ENCODE measurements at places on chromosomes 13 and 19.

DNA sequence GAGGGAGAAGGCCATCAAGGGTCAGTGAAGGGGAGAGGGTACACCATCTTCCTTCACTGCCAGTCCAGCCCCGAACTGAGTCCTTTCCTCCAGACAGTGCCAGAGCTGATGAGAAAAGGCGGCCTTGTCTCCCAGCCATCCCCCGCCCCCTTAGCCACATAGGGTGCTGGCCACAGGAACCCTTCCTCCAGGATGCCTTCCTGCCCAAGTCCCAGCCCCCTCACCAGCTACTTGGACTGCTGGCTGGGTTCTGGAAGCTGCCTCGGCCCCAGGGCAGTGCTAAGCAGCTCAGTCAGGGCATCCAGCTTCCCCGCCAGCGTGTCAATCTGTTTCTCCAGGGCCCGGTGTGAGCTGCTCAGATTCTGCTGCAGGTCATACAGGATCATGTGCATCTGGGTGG lies 12.6 kb upstream of the SMG9 start:
- DNase-seq = no peak

- no peak for DNase-seq
Measured at GRCh38 chr19:18429717-18430416, 8.1 kb downstream of the ISYNA1 start.

DNA sequence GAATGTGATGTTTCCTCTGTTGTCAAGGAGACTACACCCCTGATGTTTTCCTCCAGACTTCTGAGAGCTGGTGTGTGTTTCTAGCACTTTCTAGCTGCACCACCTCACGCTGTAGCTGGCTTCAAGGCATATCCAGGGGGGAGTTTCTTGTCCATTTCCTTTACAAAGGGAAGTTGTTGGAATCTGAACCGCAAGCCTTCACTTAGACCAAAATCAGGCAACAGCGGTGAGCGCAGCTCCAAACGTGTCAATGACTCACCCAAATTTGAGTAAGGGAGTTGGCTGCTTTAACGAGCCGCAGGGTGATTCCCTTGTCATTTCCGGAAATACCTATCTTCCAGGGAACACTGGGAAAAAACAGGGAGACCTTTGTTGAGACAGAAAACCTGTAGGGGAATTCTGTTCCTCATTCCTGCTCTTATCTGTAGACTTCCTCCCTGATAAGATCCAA lies 2.5 kb downstream of the LDLR start:
- no peak for DNase-seq

- no peak for DNase-seq
Measured at GRCh38 chr13:71219698-71220415, 647.1 kb downstream of the DACH1 start.

DNA sequence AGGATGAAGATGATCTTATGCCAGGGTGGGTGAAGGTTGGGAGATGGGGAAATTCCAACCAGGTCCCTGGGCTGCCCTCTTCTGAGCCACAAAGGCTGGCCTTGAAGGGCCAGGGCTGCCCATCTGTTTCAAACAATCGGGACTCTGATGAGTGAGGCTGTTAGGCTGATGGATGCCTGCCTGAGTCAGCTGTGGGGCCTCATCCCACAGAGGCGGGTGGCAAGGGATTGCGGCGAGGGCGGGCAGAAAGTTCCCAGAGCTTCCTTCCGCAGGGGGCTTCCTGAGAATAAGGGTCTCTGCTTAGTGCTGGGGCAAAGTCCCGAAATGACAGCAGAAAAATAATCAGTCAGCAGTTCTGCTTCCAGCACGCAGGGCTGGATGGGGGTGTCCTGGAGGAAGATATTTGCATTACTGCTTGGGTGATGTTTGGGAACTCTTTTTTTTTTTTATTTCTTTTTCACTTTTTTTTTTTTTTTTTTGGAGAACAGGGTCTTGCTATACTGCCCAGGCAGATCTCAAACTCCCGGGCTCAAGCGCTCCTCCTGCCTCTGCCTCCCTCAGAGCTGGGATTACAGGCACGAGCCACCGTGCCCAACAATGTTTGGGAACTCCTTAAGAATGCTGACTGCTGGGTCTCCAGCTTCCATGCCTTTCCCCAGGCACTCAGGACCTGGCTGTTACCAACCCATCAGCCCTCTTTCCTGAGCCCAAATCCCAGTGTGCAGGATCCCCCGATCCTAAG lies 14.1 kb downstream of the SH3GL1 start:
- DNase-seq = peak; percentile 30

DNA sequence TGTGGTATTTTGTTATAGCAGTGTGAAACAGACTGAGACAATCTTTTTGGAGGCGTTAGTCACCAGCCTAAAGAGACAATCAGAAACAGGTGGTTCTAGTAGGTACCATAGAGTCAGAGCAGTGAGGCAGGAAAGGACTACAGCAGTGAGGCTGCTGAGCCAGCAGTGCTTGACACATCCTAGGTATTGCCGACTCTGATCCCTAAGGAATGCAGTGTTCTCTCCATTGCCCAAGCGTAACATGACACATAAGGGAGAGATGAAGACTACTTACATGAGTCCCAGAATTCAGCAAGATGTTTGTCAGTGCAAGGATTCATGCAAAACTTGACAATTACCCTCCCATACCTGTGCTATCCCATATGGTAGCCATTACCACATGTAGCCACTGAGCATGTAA lies 62.4 kb upstream of the XPO4 start:
- DNase-seq = no peak

DNA sequence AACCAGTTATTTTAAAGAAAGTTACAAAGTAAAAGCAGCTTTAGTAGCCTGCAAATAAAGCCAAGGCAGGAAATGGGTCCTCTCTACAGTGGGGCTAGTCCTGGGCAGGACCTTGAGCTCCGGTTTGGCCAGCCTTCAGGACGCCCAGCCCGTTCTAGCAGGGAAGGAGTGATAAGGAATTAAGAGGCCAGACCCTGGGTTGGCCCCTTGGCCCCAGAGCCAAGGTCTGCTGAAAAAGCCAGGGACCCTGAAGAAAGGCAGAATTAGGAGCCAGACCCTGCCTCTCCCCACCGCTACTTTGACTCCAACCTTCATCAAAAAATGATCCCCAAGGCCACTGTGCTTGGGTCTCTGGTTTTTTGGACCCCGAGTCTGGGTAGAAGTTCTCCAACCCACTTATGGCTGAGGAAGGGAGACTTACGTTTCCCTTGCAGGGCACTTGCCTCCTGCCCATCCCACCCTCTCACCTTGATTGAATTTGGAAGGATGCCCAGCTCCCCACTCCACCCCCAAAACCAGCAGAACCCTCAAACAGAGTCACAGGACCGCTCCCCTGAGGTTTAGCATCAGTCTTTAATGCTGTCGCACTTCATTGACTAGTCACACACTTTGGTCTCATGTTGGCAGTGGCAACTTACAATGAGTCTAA lies 3.9 kb downstream of the DNAJB1 start:
- DNase-seq = no peak

GRCh38 chr13:85864963-85865530 lies 65.8 kb upstream of the SLITRK6 start:
- DNase-seq = no peak

DNA sequence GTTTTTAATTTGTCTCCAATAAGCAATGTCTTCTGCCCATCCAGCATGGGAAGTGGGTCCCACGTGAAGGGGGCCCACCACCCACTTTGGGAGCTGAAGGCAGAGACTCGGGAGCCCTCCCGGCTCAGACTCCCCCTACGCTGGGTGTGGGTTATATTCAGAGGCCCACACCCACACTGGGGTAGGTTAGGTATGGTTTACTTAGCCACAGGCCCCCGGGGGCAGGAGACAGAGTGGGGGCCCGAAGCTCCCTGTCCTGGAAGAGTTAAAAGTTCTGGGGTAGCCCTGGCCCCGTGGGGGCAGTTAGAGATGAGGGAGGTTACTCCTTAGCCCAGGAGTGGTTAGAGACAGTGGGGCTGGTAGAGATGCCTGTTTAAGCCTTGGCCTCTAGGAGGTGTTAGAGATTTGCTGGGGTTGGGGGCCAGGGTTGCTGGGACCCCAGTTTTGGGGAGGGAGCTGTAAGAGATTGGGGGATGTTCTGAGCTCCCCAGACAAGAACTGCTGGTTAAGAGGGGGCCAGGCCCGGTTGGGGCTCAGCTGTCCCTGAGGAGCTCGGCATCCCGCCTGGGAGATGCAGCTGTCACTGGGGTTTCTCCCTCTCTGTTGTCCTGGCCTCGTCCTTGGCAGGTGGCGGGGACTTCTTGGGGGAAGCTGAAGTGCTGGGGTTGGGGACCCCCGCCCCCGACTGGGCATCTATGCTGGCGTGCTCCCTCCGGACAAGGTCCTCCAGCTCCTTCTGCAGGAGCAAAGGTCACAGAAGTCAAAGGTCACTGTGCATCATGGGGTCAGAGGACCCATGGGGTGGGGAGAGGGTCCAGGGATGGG lies 712 bp upstream of the RINL start:
- peak; percentile 83 for DNase-seq

GRCh38 chr13:98180092-98180491 lies 3.0 kb upstream of the RNF113B start:
- DNase-seq = no peak

GRCh38 chr13:94640721-94641120 lies 39.1 kb downstream of the GPR180 start:
- no peak for DNase-seq

DNA sequence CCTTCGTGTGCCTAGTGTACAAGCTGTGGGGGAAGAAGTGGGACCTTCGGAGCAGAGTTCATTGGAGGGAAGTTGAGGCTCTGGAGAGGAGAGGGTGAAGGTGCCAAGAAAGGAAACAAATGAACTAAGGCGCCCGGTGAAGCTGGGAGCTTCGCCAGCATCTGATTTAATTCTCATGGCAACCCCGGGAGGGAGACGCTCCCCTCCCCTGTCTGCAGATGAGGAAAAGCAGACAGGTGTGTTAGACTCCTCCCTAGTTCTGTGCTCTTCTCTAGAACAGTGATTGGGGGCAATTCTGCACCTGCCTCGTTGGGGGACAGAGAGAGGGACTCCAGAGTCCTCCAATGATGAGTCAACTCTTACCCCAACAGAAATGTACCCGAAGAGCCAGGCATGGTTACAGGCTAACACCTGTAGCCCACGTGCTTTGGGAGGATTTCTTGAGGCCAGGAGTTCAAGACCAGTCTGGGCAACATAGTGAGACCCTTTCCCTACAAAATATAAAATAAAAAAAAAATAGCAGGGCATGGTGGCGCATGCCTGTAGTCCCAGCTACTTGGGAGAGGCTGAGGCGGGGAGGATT lies 4.2 kb downstream of the SSC5D start:
- DNase-seq = peak; percentile 50

GRCh38 chr19:34432797-34433196 lies 4.6 kb downstream of the UBA2 start:
- DNase-seq = no peak

DNA sequence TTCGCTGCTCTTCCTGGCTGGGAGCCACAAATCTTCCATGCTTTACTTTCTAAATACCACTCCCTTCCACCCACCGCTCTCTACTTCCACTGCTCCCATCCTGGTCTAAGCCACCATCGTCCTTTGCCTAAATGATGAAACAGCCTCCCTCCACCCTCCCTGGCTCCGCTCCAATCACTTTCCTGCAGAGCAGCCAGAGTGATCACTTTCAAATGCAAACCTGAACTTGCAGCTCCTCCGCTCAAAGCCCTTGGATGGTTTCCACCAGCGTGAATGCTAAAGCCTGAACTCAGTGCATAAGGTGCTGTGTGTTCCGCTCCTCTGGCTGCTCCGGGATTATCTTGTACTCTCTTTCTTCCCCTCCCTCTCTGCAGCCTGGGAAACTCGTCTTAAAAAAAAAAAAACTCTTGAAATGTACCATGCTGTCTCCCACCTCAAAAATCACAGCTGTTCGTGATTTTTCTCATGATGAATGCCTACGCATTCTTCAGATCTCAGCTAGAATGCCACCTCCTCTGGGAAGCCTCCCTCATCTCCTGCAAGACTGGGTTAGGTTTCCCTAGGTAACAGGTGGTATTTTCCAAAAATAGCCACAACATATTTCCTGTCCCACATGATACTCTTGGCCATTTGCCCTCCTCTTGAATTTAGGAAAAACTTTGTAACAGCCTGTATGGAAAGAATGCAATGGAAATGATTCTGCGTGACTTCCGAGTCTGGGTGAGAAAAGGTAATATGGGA lies 3.7 kb upstream of the SIN3B start:
- DNase-seq = peak; percentile 68

GRCh38 chr13:86714495-86714894 lies 915.3 kb upstream of the SLITRK6 start:
- DNase-seq = no peak

Data from SJCRH30 (cell line).